ENCODE measurements at places on chromosomes 6 and 20.

DNA sequence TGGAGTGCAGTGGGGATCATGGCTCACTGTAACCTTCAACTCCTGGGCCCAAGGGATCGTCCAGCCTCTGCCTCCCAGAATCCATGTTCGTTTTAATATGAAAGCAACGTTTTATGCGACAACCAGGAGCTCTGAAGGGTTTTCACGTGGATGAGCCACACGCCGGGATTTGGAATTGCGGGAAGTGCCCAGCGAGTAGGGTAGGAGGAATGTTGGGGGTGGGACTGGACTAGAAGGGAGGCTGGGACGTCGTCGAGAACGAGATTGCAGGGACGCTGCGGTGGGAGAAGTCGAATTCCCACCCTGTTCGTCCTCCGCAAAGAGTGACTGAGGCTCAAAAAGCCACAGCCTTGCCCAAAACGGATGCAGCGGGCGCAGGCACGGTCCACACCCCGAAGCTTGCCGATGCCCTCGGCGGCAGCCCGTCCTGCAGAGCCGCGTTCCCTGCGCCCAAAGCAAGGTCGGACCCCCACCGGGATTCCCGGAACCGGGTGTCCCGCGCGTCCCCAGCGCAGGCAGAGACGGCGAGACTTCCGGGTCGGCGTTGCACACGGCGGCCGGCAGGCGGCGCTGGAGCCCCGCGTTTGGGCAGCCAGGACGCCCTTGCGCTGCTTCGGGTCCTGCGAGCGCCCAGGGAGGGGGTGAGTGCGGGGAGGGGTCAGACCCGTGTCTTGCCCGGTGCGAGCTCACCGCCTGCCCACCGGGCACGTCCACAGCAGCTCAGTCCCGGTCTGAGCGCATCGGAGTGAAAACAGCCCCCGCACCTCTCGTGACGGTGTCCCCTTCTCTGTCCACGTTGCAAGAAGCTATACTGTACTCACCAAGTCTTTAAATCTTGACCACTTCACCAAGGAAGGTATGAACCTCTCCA, 87.8 kb downstream of the DHX35 start:
- DNase-seq, result peak; percentile 86

DNA sequence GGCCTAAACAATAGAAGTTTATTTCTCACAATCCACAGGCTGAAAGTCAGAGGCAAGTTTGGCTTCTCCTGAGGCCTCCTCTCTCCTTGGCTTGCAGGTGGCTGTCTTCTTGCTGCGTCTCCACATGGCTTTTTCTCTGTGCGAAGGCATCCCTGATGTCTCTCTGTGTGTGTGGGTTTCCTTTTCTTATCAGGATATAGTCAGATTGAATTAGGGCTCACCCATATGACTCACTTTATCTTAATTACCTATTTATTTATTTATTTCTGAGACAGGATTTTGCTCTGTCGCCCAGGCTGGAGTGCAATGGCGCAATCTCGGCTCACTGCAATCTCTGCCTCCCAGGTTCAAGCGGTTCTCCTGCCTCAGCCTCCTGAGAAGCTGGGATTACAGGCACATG, 30.7 kb downstream of the LINC00237 start:
- DNase-seq, result no peak

- DNase-seq, result no peak
Observed at GRCh38 chr20:53950031-53950430, 120.4 kb downstream of the BCAS1 start.

- no peak for DNase-seq
Observed at GRCh38 chr6:148520109-148520841, 177.6 kb downstream of the SASH1 start.

GRCh38 chr6:22906091-22906549, 336.8 kb downstream of the HDGFL1 start:
- no peak for DNase-seq

Data from activated CD4-positive, CD25-positive, alpha-beta regulatory T cell treated with anti-CD3 and anti-CD28 coated beads, Interleukin-2, amount 50 U/mL, for 72 hours (primary cell).